ENCODE measurements at places on chromosomes 13 and 19. TPM values are rescaled to one million over a fixed set of nuclear protein-coding genes. Genes with fewer than 3 reads are reported as not detected.

FUT2 gene
- total RNA-seq: 0.14 TPM

SELENOV gene
- total RNA-seq: not detected

GRCh38 chr19:49017041-49017665 is at the start of gene LHB:
LHB (minus strand) TSS chr19:49017091; CDS start chr19:49017081, 10 bp downstream.
- DNase-seq: no peak

- no peak for DNase-seq
Observed at GRCh38 chr13:94662274-94662945, 49.9 kb downstream of the SOX21 start.

- DNase-seq: no peak
Observed at GRCh38 chr13:111492341-111492950, 172.0 kb downstream of the TEX29 start.

DNA sequence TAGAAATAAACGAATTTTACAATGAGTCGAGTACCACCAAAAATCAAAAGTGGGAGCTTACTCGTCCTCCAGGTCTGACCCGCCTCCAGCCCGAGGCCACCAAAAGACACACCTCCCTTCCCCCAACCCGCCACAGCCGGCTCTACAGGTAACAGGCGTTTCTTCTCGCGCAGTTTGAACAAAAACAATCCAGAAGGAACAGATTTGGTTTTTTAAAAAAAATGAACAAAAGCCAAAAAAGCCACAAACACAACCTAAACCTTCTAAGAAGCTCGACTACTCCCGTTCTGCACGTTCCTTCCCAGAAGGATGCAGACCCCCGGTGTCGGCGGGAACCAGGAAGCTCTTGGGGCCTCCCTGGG is 671 bp downstream of the ZDHHC20 start:
- DNase-seq: no peak

- no peak for DNase-seq
Observed at GRCh38 chr13:75910591-75910990, 274.5 kb downstream of the LMO7 start.

KIR2DL4 gene
- total RNA-seq: not detected

- DNase-seq: no peak
Observed at GRCh38 chr13:109719962-109720646, 66.3 kb downstream of the IRS2 start.

SIGLEC5 gene
- total RNA-seq: 0.24 TPM

- DNase-seq: no peak
Observed at GRCh38 chr13:44365008-44365407, 8.6 kb upstream of the SERP2 start.

SHFL gene
- total RNA-seq: 10.1 TPM

DNA sequence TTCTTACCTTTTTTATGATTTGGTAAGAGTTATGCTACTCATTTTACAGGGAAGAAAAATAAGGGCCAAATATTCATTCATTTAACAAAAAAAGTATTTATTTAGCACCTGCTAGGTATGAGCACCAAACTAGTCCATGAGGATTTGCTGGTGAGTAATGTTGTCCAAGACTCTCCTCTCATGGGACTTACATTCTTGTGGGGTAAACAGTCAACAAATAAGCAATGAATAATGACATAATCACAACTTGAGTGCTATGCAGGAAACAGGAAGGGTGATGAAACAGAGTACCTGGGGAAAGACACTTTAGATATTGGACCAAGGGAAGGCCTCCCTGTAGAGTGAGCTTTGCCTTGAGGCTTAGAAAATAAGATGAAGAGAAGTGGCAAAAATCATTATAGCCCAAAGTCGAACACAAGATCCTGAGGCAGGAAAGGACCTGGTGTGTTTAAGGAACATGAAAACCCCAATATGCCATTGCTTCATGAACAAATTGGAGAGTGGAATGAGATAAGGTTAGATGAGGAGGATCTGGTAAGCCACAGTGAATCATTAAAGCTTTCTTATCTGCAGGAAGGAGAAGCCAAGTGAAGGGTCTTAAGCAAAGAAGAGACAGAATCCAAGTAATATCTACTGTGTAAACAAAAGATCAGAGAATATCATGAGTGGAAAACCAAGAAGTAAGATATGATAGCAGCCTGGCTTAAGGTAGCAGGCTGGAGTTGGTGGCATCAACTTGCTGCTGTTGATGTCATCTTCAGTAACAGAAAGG is 294.5 kb upstream of the NBEA start:
- no peak for DNase-seq

- no peak for DNase-seq
Observed at GRCh38 chr13:100484702-100485101, 103.9 kb downstream of the GGACT start.

RPL36 gene
- 393 TPM for total RNA-seq

DNA sequence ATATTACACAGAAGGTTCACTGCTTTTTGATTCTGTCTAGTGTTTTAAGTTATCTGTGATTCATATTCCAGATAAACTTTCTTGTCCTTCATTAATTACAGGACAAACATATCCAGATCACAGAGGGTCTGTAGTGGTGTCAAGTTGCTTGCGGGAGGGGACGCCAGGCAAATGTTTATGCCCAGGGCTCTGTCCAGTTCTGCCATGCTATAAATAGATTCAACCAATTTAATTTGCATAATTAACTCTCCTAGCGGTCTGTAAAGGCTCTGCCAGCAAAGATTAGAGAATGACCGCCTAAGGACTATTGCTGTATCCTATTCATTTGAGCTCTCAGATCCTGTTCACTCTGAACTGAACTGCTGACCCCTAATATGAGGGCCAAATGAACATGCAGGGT is 59.7 kb upstream of the TRPC4 start:
- DNase-seq: no peak

ZNF529 gene
- 10.0 TPM for total RNA-seq

CTXN1 gene
- total RNA-seq: 3.3 TPM

DNA sequence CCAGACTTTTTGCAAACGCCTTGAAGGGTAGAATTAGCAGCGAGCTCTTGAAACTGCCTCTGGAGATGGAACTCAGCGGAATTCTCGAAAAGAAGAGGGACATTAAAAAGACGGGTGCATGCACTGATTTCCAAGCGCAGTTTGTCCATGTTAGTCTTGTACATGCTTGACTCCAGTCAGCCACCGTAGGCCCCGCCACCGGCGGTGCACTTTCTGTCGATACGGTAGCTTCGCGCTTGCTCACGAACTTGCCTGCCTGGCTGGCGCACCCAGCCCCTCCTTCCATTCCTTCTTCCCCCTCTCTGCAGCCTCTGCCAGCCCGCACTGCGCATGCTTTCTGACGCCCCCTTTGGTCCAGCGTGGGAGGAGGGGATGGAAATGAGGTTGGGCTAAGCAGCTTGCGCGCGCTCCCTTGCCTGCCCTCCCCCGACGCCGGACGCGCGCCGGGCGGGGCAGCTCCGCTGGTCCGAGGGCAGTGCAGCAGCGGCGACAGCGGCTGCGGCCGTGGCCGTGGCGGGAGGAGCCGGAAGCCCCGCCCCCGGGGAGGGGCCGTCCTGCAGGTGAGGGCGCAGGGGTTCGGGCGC is at the start of gene ZNF575:
Gene ZNF575, plus strand, starts transcription at position 227 of the 584 bp plus-strand sequence. CDS start 1,235 bp downstream, outside the sequence.
- DNase-seq: peak; percentile 93

- no peak for DNase-seq
Observed at GRCh38 chr13:25380082-25380481, 8.3 kb downstream of the ATP8A2 start.

DNA sequence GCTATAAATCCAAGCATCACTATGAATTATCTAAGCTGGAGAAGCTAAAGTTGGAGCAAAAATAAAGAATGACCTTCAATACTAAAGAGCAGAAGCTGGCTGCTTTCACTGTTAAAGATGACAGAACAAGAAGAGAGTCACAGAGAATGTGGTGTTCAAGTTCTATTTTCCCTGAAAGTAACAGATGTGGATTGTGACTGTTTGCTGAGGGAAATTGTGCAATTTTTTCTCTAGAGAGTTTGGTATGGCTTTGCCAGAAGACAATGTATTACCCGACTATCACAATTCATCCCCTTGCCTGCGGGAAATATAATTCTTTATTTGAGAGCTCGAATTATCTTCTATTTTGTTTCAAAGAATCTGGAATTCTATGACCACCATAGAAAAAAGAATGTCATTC is 83.1 kb downstream of the TNFSF13B start:
- DNase-seq: no peak

- DNase-seq: no peak
Observed at GRCh38 chr19:55015126-55015525, 22.9 kb downstream of the GP6 start.

DNA sequence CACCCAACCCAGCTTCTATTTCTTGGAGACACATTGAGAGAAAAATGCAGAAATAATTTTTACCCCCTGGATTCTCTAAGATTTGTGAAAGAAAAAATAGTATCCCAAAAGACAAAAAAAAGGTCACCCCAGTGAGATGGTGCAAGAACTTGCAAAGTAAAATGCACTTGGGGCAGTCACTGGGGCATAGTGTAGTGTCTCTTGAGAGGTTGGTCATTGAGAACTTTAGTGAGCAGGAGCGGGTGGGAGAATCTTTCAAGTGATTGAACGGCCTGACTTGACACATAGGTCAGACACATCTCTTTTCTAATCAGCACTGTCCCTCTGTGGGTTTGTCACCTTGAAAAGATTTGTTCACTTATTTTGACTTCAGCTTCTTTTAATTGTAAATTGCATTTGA is 2.4 kb downstream of the ZNF85 start:
- no peak for DNase-seq

DNA sequence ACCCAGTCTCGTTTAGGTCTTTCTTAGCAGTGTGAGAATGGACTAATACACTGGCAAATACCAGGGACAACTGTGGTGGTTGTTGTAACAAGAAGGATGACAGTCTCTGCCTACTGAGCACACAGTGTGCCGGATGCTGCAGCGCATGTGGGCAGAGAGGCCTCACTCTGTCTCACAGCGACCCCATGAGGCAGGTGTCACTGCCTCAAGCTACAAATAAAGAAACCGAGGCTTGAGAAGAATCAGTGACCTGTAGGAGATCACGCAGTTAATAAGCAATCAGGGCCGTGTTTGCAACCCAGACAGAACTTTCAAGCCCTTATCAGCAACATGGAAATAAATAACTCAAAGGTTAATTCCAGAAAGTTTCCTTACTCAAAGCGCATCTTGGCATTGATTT is 40.5 kb upstream of the GAS6 start:
- DNase-seq: no peak

MISP gene
- total RNA-seq: not detected

CD33 gene
- 1.8 TPM for total RNA-seq

EBI3 gene
- total RNA-seq: 1.4 TPM

BRME1 gene
- 0.23 TPM for total RNA-seq

GRCh38 chr13:97171136-97171535 is 51.0 kb upstream of the MBNL2 start:
- no peak for DNase-seq

CALM3 gene
- total RNA-seq: 283 TPM

DNA sequence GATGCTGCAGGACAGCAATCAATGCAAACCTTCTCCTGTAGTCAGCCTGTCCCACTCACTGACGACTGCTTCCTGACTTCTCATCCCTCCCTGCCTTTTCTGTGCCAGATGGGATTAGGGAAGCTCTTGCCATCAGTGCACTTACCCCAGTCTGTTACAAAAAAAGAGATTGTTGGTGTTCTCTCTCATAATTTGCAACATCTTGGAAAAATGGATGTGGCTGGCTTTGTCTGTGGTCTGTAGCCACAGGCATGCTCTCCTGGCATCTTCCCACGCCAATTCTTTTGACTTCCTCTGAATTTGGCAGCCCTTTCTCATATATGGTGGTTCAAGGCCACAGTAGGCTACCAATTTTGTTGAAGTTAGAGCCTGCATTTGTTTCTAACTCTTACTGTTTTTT is 11.6 kb upstream of the HTR2A start:
- DNase-seq: no peak

- no peak for DNase-seq
Observed at GRCh38 chr13:93673885-93674284, 447.3 kb downstream of the GPC6 start.

GRCh38 chr13:43375797-43376465 is 352.5 kb downstream of the DNAJC15 start:
- DNase-seq: no peak

DNA sequence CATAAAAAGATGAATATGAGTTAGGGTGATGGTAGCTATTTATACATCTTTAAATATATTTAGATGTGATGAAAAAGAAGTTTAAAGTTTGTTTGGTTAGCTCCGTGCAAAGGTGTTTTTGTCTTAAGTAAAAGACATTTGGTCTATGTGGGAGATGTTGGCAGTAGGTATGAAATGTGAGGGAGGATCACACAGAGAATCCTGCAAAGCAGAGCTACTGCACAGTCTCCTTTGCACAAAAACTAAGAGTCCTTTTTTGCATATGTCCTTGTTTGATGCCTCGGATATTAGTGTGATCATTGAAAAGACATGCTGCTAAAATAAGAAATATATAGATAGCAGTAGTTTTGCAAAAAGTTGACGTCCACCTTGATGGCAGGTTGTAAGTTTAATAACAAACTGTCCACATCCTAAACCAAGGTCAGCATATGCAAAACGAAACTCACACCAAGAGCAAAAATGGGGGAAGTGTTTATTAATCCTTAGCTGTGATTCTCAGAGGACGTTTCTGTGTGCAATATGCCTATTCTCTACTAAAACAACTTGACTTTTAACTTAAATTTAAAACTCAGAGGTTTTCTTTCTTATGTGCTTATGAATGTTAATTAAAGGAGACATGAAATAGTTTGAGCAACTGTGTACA is 870.1 kb downstream of the PCDH9 start:
- DNase-seq: no peak

SIGLECL1 gene
- total RNA-seq: not detected

DNA sequence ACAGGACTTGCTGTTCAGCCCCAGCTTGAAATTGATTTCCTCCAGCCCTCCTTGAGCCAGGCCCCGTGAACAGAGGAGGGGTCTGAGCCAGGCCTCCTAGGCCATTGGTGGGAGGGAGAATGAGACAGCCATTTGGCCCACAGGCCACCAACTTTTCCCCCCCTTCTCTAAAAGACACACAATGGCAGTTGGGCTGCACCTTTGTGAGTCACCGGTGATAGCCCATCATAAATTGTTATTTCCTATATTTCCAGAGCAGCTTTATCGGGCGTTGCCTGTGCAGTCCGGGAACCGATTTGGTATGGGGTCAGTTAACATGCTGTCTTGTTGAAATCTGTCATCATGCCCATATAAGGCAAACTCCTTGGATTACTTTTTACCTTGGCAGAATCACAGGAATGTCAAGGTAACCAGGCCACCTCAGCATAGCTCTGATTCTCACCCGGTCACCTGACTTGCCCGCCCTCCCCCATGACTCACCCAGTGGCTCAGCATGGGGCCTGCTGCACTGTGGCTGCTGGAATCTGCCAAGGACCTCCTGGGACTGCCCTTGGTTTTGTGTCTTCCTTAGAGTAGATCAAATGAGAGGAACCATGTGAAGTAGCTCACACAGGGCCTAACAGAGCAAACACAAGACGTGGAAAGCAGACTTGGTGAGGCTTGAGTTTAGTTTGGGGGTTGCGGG is 36.1 kb downstream of the ACTN4 start:
- DNase-seq: peak; percentile 65
